ENCODE measurements at places on chromosomes 4 and X.

- DNase-seq, result no peak
Measured at GRCh38 chrX:15619053-15619755, 18.4 kb upstream of the ACE2 start.

DNA sequence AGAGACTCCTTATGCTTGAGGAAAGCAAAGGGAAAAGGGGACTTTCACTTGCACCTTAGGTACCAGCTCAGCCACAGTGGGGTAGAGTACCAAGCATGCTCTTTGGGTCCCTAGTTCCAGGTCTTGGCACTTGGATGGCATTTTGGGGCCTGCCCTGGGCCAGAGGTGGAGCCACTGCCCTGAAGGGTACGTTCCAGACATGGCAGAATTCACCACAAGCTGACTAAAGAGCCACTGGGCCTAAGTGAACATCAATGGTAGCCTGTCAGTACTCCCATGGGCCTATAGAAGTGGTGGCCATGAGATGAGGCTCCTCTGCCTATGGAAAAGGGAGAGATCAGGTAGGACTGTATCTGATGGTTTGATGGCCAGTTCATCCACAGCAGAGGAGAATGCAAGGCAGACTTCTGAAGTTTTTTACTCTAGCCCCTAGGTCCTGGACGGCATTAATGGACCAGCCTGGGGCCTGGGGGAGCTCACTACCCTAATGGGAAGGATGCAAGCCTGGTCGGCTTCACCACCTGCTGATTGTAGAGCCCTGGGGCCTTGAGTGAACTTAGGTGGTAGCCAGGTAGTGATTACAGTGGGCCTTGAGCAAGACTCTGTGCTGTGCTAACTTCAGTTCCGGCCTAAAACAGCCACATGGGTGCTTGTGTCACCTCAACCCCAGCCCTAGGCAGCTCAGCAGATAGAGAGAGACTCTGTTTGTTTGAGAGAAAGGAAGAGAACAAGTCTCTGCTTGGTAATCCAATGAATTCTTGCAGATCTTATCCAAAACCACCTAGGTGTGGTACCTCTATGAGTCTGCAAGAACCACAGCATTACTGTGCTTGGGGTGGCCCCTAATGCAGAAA lies 19.8 kb upstream of the HSFX4 start:
- no peak for DNase-seq

- DNase-seq, result no peak
Measured at GRCh38 chr4:173212379-173212778, 43.8 kb downstream of the GALNT7 start.

DNA sequence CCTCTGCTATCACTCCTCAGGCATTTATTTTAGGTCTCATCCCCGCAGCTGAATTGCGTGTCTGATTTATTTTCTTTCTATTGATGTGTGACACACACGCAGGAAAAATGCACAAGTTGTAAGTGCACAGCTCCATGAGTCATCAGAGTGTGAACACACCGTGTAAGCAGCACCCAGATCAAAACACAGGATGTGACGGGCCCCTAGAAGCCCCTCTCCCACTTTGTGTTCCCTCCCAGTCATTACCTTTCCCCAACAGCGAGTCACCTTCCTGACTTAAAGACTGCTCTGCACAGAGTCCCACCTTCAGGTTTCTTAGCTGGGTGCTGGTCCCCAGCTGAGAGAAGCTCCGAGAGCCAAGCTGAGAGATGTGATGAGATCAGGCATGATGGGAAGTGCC lies 436.7 kb downstream of the MID1IP1 start:
- no peak for DNase-seq

GRCh38 chrX:13254076-13254785 lies 65.6 kb downstream of the ATXN3L start:
- no peak for DNase-seq

DNA sequence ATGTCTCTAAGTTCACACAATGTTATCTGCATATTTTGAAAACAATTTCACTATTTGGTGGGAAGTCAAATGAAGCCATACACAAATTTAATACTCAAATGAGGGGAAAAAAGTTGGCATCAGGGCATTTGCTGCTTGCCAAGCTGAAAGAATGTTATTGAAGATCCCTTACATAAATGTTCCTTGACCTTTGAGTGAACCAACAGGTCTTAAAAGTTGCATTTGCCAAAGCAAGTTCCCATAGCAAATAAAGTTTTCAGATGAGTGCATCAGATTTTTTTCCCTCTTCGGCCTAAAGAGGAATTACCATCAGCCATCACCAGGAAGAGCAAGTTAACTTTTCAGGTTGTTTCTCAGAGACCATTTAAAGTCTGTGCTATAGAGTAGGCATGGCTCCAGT lies 115.9 kb downstream of the COX18 start:
- DNase-seq, result no peak

DNA sequence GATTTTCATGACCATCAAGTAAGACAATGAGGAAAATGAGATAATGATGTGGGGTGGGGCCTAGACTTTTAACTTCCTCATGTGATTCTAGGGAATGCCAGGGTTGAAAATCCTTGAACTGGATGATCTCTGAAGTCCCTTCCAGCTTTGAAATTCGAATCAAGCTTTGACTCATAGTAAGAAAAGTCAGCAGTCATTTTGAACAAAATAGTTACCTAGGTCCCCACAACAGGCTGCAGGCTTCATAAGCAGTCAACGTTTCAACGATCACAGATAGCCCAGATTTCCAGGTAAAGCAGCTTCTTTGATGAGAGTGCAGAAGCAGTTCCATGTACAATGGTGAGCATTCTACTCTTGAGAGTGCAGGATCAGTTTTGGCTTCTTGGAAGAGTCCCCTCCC lies 93.7 kb downstream of the GRIA3 start:
- DNase-seq, result no peak

DNA sequence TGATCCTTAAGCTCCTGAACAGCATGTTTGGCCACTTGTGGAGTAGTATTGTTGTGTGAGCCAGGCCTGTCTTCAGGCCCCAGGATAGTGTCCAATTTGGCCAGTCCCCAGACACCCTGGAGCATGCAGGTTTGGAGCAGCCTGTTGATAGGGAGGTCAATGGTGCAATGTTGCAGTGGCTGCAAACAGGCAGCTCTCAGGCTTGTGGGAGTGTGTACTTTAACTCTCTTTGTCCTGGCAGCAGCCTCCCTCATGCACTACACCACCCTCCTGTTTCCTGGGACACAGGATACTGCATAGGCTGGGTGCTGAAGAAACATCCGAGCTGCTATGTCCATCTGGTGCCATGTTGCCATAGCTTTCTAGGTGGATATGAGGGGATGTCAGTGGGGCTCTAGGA lies 24.0 kb downstream of the TECRL start:
- DNase-seq, result no peak

- DNase-seq, result no peak
Measured at GRCh38 chr4:6802025-6802424, 19.5 kb downstream of the KIAA0232 start.

GRCh38 chrX:65726715-65727114 lies 59.3 kb downstream of the MSN start:
- no peak for DNase-seq

GRCh38 chr4:71255976-71256375 lies 82.8 kb upstream of the SLC4A4 start:
- no peak for DNase-seq

DNA sequence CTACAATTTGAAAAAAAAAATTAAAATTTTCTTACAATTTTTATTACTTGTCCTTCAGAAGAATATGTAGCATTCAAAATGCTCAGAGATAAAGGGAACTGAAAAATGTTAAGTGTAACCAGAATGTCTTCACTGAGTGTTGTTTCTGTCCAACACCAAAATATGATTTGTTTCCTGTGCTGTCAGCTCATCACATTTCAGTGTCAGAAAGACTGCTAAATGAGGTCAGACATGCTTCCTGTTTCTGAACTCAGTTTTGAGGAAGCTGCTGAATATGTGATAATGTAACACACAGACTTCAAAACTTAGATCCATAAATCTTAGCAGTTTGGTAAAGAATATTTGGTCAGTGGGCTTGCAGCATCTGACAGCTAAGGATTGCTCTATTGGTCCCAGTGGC lies 1849.7 kb downstream of the PCDH7 start:
- no peak for DNase-seq

- DNase-seq, result no peak
Measured at GRCh38 chrX:10631416-10632145, 11.2 kb upstream of the MID1 start.

- DNase-seq, result peak; percentile 15
Measured at GRCh38 chrX:47831788-47832187, 4.9 kb upstream of the ZNF81 start.

DNA sequence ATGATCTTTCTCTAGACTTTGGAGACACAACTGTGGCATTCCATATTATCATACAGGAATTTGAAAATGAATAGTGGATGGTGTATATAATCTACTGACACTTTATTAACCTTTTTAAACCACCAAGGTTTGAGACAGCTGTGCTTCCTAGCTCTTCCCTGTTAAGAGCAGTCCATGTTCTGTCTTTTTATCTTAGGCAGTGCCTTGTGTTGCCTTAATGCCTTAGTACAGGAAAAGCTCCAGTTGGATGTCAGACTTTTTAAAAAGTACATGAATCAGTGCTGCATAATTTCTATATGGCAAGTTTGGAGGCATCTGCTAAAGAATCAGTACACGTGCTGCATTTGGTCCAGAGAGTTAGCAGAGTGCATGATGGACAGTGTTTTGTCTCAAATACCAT lies 45.1 kb downstream of the OCRL start:
- DNase-seq, result no peak

- no peak for DNase-seq
Measured at GRCh38 chrX:52355108-52355507, 13.7 kb upstream of the XAGE2 start.

GRCh38 chr4:37447886-37448285 lies 203.3 kb downstream of the NWD2 start:
- no peak for DNase-seq

GRCh38 chr4:39978904-39979303 lies 1.2 kb upstream of the PDS5A start:
- DNase-seq, result no peak

DNA sequence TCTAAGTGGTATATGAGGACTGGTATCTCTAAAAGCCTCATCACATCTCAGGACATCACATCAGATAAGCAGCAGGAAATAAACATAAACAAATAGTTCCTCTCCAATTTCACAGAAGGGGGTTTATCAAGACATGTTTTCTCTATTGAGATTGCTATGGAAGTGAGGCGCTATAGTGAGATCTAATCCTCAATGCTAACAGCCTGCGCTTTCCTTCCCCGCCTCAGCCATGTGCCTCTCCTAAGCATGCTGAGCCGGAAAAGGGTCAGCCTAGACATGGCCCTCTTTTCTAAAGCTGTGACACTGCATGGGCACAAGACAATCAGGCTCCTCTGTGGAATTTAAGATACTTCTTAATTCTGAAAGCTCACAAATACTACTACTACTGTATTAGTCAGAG lies 286.1 kb downstream of the INPP4B start:
- DNase-seq, result no peak

DNA sequence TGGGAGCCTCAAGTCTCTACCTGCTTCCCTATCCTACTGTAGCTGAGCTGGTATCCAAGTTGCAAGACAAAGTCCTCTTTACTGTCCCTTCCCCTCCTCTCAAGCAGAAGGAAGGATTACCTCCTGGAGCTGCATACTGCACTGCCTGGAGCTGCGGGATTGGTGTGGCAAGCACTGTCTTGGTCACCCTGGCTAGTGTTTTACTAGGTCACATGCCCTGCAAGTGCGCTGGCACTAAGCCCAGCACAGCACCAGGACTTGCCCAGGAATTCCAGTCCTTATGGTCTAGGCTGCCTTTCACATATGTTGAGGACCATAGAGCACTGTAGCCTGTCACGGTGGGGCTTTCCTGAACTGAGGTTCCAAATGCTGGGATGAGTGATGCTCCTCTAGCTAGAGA lies 227.3 kb upstream of the ZC4H2 start:
- no peak for DNase-seq

DNA sequence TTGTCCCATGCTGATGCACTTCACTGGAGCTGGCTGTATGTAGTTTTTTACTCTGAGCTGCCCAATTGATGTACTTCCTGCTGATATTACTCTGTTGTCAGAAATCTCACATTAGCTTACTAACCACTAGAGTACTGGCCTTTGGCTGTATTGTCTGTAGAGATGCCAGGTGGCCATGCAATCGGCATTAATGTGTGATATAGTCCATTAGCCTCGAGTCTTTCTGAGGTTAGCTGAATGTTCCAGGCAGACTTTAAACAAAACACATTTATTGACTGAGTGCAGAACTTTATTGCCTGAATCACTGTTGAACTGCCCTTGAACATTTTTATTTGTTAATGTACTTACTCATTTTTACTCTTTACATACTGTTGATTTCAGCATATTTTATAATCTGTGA lies 335.2 kb downstream of the PCDH10 start:
- DNase-seq, result no peak

DNA sequence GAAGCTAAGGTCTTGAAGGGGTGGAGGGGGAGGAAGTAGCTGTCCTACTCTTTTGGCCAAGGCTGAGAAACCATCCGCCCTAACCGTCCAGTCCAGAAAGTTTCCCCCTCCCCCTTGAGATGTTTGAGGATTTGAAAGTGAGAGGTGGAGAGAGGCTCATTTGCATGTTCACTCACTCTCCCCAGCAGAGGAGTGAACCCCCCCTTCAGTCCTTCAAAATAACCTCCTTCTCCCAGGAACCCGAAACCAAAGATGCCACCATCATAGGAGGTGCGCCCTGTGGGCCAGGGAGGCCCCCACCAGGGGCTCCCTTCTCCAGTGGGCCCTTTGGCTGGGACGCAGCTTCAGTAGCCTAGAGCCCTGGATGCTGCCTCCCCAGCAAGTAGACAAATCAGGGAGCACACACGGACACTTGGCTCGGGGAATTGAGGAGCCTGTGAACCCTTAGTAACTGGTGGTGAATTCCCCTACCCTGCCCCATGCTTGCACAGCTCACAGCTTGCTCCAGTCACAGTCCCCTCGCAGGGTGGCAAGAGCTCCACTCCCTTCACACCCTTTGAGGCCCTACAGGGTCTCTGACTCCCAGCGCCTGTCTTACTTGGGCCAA lies 25.6 kb downstream of the ELF4 start:
- DNase-seq, result no peak

DNA sequence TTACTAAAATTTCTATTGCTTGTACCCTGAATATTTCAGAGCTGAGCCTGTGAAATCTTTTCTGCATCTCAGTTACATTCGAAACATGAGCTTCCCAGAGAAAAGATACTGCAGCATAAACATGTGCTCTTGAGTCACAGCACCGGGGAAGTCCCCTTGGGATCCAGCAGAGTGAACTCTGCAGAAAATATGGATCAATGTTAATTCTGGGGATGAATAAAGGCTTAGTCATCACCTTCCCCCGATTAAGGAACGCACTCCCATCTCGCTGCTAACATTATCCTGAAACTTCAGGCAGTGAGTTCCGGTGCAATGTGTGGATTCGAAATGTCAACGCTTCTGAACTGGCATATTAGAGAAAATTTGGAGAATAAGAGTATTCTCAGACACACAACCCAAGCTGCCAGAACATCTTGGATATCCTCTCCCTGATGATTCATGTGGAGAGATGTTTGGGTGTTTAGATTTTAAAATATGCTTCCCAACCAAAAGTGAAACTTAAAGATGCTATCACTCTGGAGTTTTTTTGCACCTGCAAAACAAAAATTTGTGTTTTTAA lies 90.8 kb downstream of the IRF2 start:
- DNase-seq, result no peak

Data from stimulated activated CD8-positive, alpha-beta memory T cell treated with anti-CD3 and anti-CD28 coated beads, Interleukin-4, amount 100 ng/mL, for 1 hour (primary cell).